ENCODE measurements at places on chromosomes 12 and 14.

DNA sequence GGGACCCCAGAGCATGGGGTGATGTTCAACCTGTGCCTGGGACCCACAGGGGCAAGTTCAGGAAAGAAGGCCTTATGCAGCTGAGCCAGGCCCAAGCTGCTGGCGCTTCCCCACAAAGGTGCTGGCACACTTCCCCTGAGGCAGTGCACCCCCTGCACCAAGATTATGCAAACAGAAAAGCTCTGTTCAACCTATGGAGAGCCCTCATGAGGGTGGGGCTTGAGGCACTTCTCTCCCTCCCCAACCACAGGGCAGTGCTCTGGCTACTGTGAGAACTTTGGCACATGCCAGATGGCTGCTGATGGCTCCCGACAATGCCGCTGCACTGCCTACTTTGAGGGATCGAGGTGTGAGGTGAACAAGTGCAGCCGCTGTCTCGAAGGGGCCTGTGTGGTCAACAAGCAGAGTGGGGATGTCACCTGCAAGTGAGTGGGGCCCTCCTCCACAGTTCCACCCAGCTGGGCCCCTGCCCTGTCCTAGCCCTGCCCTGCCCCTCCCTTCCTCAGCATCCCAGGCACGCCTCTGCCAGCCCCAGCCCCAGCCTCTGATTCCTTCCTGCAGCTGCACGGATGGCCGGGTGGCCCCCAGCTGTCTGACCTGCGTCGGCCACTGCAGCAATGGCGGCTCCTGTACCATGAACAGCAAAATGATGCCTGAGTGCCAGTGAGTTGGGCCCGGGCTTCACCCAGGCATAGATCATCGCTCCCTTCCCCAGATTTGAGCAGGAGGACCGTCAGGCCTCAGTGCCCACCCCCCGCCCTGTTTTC lies 5.5 kb upstream of the NXPH4 start:
- DNase-seq, result no peak

- no peak for DNase-seq
Measured at GRCh38 chr12:100083308-100083707, 59.4 kb downstream of the BLTP3B start.

DNA sequence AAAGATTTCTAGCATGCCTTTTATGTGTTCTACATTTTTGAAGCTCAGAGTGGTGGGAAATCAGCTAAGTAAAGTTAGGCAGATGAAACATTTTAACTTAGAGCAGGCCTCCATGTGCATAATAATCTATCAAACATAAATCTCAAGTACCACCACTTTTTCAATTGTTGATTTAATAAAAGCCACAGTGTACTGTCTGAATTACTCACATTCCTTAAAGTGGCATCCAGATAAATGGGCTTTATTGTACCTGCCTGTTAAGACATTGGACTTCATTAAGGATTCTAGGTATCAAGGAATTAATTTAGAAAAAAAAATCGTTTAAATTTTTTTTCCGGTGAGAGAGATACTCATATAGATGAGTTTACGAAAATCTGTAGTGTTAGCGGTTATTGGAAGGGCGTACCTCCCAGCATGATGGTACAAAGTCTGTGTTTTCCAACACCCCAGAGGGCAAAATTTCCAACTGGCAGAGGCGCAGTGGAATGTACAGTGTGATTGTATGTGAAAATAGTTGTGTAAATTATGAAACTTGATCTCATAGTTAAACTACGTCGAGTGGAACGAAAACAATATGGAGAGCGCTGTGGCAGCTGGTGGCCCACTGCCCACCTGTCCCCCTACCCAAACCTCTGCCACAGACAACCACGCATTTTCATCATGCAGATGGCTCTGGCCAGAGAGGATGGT lies 25.0 kb downstream of the ELK3 start:
- DNase-seq, result no peak

DNA sequence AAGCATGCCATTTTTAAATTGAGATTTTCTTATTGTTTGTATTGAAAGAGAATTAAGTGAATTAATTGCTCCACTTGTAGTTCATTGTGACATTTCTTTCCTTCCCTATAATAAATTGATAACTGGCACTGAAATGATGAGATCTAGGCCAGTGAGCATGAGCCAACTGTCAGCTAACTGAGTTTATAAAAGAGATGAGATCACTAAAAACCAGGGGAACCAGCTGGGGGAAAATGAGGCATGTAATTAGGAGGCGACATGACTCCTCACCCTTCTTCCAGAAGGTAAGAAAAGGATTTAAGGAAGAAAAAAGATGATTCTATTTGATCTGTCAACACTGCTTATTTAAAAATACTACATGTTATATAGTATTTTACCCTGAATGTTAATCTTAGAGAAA lies 104.5 kb upstream of the DNM1L start:
- no peak for DNase-seq

DNA sequence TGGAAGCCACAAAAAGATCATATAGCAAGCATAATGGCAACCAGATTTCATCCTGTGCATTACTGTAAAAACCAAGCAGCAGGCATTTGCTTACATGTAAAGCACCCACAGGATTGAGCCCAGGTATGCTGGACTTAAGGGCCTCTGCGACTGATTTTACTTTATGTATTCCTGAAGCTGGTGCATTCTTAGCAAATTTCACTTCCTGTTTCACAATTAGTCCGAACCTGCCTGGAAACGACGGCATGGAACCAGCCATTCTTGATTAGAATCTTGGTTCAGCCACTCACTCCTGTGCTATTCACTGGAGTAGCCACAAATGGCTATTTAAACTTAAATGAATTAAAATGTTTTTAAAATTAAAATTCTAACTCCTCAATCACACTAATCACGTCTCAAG lies 239.2 kb downstream of the NUAK1 start:
- DNase-seq, result no peak

- DNase-seq, result no peak
Measured at GRCh38 chr12:11881835-11882234, 188.9 kb upstream of the BCL2L14 start.

- DNase-seq, result no peak
Measured at GRCh38 chr12:90936230-90937005, 18.6 kb downstream of the CCER1 start.

DNA sequence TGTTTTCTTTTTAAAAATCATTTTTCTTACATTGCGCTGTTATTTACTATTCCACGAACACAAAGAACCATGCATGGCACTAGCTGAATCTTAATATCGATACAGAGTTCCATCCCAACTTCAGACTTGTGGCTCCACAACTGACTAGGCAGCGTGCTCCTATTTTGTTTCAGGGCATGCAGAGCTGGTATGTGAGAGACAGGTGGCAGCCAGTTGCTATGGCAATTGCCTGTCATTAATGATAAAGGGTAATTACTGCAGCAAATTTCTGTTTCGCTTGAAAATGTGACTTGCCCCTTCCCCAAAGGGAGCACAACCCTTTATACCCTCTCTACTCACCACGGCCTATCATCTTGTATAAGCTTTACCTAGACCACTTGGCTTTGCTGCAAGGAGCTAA lies 113.1 kb upstream of the G2E3 start:
- no peak for DNase-seq

DNA sequence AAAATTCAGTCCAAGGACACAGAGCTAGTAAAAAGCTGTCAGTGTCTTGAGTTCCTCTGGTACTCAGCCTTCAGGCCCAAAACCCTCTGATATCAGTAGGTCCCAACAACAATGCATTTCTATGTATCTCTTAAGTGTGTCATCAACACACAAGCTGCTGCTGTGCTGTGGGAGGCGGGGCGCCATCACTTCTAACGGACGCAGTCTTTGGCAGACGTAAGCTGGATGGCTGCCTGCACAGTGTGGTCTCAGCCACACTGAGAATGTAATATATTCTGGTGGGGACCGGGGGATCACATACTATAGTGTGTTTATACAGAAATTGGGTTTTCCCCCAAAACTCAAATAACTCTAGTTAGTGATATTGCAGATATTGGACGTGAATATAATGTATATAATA lies 123.9 kb downstream of the SUDS3 start:
- no peak for DNase-seq

GRCh38 chr12:9792961-9793617 lies 32.4 kb upstream of the CD69 start:
- DNase-seq, result no peak

DNA sequence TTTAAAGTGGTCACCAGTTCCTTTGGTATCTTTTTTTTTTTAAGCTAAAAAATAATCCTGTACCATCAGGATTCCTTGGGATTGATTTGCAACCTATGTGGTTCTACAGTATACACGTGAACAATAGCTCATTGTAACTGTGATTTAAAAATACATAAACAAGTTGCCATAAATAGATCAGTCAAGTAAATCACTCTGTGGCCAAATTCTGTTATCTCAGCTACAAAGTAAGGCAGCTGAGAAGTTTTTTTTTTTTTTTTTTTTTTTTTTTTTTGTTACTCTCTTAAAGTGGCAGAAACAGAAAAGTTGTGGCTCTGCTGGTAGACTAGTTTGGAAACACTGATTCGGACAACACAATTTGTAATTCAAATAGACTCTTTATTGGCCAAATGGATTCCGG lies 104.5 kb downstream of the PRICKLE1 start:
- DNase-seq, result no peak

GRCh38 chr12:27564612-27565213 lies 40.7 kb downstream of the PPFIBP1 start:
- DNase-seq, result no peak

DNA sequence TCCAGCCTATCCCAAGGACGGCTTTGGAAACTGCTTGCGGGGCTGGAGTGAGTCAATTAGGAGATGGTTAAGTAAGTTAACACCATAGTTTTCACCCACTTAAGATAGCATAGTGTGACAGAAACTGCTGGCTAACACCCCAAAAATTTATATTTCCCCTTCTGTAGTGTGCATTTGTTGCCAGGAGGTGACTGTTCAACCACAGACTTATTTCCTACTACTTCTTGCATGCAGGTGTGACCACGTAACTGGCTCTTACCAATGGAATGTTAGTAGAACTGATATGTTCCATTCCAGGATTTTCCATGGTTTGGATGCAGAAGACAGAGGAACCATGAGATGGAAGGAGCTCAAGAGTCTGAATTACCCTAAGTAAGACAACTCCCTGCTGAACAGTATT lies 52.9 kb upstream of the SLC35F4 start:
- no peak for DNase-seq

- no peak for DNase-seq
Measured at GRCh38 chr14:37452323-37452722, 142.7 kb downstream of the FOXA1 start.

DNA sequence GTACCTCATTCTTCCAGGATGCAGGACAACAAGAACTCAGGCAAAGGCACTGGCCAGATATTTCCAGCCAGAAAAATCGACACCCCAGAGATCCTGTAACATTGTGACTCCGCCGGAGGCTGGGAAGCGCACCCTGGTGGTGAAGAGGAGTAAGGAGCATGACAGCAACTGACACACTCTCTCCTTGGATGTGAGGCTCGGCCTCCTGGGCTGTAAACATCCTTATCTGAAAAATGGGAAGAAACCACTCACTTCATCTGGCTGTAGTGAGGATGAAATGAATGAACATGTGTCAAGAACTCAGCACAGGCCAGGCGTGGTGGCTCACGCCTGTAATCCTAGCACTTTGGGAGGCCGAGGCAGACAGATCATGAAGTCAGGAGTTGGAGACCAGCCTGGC lies 27.5 kb downstream of the TCHP start:
- no peak for DNase-seq

- no peak for DNase-seq
Measured at GRCh38 chr12:54033106-54033979, 493 bp downstream of the HOXC5 start.

GRCh38 chr12:79356216-79356615 lies 334.5 kb downstream of the PAWR start:
- DNase-seq, result no peak

DNA sequence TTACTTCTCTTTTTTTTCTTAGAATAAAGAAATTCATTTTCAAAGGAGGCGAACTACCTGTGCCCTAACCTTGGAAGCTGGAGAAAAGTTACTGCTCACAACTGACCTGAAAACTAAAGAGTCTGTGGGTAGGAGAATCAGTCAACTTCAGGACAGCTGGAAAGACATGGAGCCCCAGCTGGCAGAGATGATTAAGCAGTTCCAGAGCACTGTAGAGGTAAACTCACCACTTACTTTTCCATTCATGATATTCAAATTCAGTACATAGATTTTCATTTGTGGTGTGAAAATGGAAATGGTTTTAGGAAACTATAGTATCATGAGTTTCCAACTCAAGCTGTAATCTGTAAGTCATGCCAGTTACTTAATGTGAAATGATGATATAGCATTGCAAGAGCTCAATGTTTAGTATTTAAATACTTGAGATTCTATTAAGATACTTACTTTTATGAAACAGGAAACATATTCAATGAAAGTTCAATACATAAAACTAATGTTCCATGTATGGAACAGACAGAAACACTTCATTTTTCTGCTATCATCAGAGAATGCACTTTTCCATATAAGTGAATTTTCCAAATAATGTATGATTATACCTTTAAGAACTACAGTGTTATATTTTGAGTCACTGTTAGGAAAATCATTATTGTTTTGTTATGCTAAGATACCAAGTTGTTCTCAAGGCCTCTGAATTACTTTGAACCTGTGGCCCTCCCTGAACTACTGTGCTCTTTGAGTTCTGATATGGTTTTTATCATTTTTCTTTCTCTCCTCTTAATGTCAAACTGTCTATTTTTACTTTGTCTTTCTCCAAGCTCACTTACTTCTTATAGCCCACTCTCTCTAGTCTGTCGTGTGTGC lies 119.0 kb downstream of the ESR2 start:
- DNase-seq, result no peak
